WERI-Rb-1 (cell line): ENCODE measurements at places on chromosomes 11 and 22.

DNA sequence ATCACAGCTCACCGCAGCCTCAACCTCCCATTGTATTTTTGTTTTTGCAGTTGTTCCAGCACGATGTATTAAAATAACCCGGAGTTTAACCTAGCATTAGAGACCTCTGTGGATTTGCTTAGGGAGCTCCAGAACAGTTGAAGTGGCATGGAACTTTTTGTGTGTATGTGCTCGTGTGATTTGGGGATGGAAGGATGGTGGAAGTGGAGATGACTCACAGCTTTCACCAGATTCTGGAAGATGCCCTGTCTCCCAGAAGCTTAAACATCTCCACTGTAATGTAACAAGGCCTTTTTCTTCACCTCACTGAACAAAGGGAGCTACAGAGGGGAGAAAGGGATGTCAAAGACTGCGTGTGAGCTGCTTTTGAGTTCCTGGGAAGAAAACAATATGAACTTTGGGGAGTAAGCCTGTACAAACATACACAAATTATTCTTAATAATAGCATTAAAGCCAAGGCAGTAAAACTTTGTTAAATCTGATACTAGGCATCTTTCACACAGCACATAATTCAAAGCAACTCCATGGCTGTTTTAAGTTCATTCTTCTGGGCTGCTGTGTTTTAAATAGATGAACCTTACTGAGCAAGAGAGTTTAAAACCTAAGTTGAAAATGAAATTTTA lies 226.4 kb downstream of the ADAMTS15 start:
- DNase-seq = no peak

- DNase-seq = no peak
Observed at GRCh38 chr11:118060081-118060661, 16.7 kb upstream of the TMPRSS4 start.

GRCh38 chr11:6321356-6321755 lies 1.1 kb upstream of the CAVIN3 start:
- no peak for DNase-seq

DNA sequence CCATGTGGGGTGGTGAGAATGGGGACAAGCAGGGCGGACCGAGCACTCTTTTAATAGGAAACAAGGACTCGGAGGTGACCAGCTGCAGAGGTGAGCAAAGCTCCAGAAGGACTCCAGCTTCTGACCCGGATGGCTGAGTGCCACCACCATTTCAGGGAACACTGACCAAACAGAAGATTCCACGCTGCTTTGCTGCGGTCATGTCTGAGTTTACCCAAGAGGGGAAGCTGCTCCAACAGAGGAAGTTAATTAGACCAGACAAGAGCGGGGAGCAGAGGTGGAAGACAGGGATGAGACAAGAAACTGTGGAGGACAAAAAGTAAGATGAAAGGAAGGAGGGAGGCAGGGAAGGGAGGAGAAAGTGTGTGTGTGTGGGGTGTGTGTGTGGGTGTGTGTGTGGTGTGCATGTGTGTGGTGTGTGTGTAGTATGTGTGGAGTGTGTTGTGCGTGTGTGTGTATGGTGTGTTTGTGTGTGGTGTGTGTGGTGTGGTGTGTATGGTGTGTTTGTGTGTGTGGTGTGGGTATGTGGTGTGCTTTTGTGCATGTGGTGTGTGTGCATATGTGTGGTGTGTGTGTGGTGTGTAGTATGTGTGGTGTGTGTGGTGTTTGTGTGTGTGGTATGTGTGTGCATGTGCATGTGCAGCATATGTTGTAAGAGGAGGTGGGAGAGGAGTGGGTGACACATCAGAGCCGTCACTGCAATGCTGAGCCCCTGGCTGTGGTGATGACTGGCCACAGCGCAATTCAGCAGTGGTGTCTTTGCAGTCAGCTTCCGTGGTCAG lies 82.2 kb upstream of the AKIP1 start:
- DNase-seq = no peak

DNA sequence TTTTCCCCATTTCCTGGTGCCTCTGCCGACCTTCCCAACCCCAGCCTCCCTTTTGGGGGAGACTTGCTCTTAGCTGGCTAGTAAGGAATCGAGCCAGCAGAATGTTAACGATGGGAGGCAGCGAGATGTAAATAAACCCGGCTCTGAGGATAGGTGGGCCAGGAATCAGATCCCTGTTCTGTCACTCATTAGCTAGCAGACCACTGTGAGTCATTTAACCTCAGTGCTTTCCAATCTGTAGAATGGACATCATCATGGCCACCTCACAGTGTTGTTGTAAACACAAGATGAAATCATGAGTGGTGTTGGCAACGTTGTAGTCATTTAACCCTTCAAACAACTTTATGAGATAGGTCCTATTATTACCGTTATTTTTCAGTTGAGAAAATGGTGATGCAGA lies 208.6 kb downstream of the KIRREL3 start:
- DNase-seq = no peak

DNA sequence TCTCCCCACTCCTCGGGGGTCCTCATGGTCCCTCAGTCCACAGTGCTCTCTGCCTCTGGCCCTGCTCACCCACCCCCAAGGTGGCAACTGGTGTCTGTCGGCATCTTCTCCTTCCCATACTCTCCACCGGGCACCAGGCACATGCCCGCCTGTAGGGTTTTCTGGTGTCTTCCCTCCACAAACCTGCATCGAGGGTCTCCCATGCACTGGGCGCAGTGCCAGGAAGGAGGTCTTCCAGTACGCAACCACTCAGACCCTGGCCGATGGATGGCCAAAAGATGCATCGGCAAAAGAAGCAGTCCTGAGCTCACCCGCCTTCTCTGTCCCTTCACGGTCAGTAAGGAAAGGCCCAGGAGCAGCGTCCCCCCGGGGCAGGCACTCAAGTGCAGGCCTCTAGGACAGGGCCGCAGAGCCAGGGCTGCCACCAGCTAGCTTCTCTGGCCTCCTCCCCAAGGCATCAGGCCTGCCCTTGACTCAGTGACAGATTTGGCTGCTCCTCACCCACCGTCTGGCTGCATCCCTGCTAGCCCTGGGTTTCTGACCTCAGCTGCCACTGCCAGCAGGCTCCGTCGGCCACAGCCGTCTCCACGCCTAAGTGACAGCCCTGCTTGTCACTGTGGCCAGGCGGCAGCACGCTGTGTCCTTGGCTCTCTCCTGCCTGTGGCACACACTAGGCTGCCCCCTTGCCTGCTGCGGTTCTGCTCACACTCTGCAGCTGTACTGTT lies 32.1 kb upstream of the IGSF9B start:
- peak; percentile 38 for DNase-seq

- DNase-seq = no peak
Observed at GRCh38 chr11:94876645-94877442, 96.5 kb downstream of the CWC15 start.

DNA sequence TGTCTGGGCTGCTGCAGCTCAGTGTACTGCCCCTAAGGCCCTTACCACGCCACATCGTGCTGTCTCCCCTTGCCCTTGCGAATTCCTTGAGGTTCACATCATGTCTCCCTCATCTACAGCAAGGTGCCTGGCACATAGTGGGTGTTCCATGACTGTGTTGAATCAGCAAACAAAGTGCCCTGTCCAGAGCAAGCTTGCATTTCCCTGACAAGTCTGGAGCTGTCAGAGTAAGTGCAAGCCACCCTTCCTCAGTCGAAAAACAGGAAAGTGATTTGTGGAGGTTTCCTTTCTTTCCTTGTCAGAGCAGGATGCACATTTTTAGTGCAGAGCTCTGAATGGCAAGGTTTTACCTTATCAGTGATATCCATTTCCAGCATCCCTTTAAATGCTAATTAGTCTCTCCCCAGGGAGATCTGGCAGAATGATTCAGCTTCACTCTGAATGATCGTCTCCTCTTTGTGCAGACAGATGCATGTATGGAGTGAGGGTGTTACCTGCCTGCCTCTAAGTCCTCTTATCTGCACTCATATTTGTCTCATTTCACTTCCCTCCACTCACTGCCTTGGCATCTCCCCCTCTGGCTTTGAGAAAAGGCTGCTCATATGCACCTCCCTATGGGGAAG lies 331.2 kb downstream of the TMEM135 start:
- DNase-seq = no peak

GRCh38 chr22:31447337-31447736 lies 42.3 kb downstream of the EIF4ENIF1 start:
- no peak for DNase-seq

DNA sequence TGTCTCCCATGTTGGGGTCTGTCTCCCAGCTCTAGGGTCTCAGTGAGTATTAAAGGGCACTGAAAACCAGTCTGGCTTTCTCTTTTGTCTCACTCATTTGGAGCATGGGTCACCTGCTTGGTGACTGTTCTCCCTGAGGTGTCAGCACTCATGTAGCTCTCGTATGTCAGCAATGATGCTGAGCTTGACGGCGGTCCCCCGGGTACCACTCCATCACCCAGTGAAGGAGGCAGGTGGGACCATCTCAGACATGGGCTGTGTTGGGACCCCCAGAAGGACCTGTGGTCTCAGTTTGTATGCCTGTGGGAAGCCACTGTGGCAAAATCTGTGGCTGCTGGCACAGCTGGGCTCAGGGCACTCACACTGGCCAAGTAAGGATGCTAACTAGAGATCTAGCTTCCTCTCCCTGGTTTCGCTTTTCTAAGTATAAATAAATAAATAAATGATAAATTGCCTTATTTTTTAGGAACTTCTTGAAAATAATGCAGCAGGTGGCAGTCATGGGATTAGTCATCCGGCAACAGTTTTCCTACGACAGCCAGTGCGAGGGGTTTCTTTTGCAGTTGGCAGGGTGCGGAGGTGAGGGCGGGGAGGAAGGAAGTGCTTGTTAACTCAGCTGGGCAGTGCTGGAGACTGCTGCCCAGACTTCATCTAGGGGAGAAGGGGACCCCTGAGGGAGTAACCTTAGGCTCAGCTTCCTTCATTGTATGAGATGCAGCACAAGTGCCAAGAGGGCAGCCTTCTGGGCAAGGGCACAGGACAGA lies 48.8 kb downstream of the OSBP2 start:
- no peak for DNase-seq

- peak; percentile 28 for DNase-seq
Observed at GRCh38 chr11:123233280-123233974, 38.4 kb upstream of the CLMP start.

- DNase-seq = no peak
Observed at GRCh38 chr22:26667140-26667539, 9.8 kb downstream of the MIAT start.

- DNase-seq = peak; percentile 46
Observed at GRCh38 chr22:33917744-33918406, 2.4 kb downstream of the LARGE1 start.

- DNase-seq = no peak
Observed at GRCh38 chr11:68471360-68472340, 11.1 kb downstream of the PPP6R3 start.

GRCh38 chr11:122154227-122154626 lies 38.2 kb upstream of the BLID start:
- no peak for DNase-seq
